ENCODE measurements at places on chromosomes 2 and 18. TPM values are rescaled to one million over a fixed set of nuclear protein-coding genes. Genes with fewer than 3 reads are reported as not detected.

GRCh38 chr2:140695155-140695554 lies 1435.7 kb downstream of the LRP1B start:
- DNase-seq, result no peak

- no peak for DNase-seq
Measured at GRCh38 chr2:39223909-39224308, 19.9 kb downstream of the CDKL4 start.

GRCh38 chr18:41969881-41970280 lies 14.8 kb downstream of the PIK3C3 start:
- no peak for DNase-seq

DNA sequence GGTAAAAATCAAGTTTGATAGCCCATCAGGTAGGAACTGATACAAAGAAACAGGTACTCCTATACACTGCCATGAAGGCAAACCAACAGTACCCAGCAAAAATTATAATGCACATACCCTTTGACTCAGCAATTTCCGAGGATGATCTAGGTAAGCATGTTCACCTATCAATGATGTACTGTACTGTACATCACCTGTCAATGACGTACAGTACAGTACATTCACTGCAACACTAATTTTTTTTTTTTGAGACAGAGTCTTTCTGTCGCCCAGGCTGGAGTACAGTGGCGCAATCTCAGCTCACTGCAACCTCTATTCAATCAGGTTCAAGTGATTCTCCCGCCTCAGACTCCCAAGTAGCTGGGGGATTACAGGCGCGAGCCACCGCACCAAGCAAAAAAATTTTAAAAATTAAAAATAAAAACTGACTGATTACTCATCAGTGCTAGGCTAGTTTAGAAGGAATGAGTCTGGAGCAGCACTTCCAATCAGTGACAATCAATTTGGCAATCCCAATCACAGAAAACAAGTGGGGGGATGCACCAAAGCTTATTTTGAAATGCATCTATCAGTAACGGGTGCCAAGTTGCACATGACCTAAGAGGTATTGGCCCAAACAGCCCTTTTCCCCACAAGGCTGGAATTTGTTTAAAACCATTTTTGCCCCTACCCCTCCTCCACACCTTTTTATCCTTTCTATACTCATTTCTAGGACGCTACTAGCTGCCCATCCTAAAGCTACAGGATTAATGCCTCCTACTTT lies 8.2 kb downstream of the SRSF7 start:
- DNase-seq, result no peak

DNA sequence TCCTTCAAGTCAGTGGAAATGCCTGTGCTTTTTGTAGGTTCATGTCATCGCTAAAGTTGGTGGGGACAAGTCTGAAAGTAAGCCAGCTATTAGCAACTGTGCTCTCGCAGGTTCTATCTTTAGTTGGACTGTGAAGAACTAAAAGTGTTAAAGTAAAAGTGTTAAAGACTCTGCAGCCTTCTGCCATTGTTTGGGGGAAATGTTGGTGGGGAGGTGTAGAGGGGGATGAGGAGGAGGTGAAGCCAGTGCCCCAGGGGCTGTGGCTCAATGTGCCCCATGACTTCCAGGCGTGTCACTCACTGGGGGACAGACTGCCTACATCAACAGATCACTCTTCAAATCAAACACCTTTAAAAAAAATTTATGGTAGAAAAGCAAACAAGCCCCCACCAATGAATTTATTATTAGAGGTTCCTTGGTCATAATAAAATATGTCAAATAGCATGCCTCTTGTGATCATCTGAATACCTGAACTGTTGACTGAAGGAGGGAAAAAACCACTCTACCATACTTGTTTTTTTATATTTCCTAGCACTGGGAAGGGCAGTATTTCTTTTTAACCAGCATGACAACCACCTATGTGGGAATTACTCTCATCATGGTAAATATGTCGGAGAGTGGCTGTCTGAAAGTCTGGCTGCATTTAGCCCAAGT lies 19.3 kb downstream of the TGFA start:
- no peak for DNase-seq

Gene GLI2
- 11.4 TPM for total RNA-seq

GRCh38 chr18:79735071-79735980 lies 55.7 kb downstream of the CTDP1 start:
- DNase-seq, result no peak

DNA sequence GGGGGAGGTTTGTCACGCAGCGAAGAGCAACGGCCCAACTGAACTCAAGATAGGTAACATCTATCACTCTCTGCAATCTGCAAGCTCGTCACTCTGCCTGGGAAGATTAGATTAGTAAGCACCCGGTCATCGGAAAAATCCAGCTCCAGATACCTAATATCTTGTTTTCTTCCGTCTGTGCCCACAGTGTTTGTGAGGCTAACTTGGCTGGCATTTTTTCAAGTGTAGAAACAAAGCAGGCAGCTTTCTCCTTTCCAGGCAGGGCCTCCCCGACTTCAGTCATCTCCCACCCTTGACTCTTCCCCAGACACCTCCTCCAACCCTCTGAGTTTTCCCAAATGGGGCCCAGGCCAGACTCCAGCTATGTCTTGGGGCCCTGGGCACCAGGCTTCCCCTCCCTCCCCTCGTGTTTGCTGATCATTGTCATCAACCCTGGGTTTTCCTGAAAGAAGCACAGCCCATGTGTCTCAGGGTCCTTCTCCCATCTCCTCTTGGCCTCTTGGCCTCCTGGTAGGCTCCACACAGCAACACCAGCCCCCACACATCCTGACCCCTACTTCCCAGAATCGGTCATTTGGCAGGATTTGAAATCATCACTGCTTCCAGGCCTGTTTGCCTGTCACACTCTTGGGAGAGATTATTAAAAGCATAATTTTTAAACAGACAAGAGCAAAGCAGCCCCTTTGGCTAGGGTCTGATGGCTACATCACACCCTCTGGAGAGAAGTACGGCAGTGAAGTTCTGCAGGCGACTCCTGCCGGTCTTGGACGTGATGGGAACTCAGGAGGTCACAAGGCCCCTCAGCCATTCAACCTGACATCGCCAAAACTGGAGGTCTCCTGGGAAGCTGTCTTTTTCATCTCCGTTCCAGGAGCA lies 144.9 kb upstream of the ID2 start:
- no peak for DNase-seq

DNA sequence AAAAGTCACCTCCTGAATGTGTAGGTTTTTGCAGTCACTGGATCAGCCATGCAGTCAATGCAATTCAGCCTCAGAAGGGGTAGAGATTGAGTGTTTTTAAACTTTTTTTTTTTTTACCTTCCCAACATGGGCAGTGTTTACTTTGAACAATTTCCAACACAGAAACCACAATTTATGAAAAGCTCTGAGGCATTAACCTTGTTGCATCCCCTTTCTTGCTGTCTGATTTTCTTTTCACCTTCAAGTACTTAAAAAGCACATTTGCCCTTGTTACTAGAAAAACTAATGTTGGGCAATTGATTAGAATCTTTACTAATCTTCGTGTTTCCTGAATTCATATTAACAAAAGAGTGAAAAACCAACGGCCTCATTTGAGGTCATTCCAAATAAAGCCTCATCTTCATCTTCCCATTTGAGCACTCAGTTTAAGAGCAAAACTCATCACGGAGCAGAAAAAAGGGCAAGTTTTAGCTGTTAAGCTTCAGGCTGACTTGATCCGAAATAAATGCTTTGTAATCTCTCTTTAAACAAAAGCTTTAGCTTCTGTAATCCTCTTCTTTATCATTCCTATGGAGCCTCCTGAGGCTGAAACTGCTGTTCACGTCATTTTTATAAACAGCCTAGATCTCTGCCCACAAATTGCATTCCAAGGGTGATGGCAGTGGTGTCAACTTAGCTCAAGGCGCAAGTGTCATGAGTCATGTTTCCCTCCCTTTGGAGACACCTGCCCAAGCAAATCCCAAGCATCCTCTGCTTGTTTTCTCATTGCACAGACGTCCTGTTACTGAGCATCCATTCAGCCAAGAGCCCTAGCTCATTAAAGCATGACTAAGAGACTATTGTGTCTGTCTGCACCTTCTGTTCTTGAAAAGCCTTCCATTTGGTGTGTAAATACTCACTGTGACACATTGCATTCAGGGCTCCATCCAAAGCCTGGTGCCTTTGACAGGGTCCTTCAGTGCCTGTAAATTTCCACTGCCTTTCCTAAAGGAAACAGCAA lies 107.7 kb downstream of the HNMT start:
- no peak for DNase-seq

- no peak for DNase-seq
Measured at GRCh38 chr2:241706537-241706936, 4.7 kb downstream of the ING5 start.

- DNase-seq, result no peak
Measured at GRCh38 chr2:150677551-150677950, 190.1 kb upstream of the RND3 start.

DNA sequence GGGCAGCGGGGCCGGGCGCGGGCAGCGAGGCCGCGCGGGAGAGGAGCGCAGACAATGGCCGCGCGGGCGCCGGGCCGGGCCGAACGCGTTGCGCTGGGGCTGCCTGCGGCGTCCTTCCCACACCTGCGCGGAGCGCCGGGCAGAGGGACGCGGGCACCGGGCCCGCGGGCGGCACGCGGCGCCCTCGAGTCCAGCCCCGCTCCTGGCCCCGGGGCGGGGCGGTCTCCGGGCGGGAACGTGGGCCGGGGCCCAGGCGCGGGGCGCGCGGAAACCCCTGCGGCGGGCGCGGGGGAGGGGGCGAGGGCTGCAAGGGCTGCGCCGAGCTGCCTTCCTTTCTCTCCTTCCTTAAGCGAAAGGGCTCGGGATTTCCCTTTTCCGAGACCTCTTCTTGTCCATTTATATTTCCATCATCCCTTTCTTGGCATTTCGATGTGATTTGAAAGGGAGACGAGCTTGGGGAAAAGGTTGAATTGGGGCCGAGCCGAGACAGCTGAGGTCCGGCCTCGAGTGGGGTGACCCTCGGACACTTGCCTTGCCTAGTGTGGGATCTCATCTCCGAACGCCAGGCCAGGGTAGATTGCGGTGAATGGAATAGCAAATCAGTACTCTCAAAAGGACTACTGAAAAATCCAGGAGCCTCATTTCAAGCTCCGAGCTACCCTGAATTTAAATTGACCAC lies 676 bp downstream of the KLHL23 start:
- DNase-seq, result no peak

- no peak for DNase-seq
Measured at GRCh38 chr2:177298191-177298590, 33.7 kb upstream of the NFE2L2 start.

Gene COL6A3
- total RNA-seq, result 637 TPM

GRCh38 chr18:68991286-68991685 lies 193.4 kb downstream of the CCDC102B start:
- no peak for DNase-seq

GRCh38 chr2:227363756-227364155 lies 15.3 kb downstream of the TM4SF20 start:
- no peak for DNase-seq

- DNase-seq, result no peak
Measured at GRCh38 chr2:207311316-207312005, 145.7 kb upstream of the KLF7 start.

Gene SMAD7
- total RNA-seq, result 20.9 TPM

- DNase-seq, result peak; percentile 36
Measured at GRCh38 chr18:58495634-58496033, 133.3 kb downstream of the ALPK2 start.

Gene IL37
- 2.0 TPM for total RNA-seq

Gene ACVR2A
- 52.9 TPM for total RNA-seq

DNA sequence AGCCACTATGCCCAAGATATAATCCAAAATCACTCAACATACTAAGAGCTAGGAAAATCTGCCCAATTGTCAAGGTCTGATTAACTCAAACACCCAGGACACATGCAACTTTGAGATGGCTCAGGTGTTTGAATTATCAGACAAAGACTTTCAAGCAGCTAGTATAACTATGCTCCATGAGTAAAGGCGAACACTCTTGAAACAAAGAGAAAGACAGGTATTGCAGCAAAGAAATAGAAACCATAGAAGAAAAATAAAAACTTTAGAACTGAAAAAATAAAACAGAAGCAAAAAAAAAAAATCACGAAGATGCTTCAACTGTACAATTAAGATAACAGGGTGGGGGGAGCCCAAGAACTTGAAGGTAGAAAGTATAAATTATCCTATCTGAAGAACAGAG lies 214.2 kb downstream of the EIPR1 start:
- DNase-seq, result no peak

DNA sequence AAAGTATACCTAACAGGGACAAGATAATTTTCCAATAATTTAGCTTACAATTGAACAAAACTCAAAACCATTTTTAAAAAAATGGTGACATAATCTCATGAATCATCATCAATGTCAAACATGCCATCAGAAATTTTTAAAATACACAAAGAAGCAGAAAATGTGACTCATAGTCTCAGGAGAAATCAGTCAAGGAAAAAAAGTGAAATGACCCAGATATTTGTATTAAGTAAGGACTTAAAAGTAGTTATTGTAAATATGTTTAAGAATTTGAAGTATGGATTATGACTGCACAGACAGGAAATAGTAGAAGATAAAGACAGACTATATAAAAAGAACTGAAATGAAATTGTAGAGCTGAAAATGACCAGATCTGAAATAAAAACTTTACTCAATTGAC lies 473.9 kb upstream of the SYT4 start:
- DNase-seq, result no peak

- DNase-seq, result peak; percentile 11
Measured at GRCh38 chr2:9004338-9005204, 1.1 kb upstream of the MBOAT2 start.

- DNase-seq, result no peak
Measured at GRCh38 chr18:12517142-12517825, 109.6 kb downstream of the PRELID3A start.

- no peak for DNase-seq
Measured at GRCh38 chr2:67210430-67210829, 186.7 kb upstream of the ETAA1 start.

DNA sequence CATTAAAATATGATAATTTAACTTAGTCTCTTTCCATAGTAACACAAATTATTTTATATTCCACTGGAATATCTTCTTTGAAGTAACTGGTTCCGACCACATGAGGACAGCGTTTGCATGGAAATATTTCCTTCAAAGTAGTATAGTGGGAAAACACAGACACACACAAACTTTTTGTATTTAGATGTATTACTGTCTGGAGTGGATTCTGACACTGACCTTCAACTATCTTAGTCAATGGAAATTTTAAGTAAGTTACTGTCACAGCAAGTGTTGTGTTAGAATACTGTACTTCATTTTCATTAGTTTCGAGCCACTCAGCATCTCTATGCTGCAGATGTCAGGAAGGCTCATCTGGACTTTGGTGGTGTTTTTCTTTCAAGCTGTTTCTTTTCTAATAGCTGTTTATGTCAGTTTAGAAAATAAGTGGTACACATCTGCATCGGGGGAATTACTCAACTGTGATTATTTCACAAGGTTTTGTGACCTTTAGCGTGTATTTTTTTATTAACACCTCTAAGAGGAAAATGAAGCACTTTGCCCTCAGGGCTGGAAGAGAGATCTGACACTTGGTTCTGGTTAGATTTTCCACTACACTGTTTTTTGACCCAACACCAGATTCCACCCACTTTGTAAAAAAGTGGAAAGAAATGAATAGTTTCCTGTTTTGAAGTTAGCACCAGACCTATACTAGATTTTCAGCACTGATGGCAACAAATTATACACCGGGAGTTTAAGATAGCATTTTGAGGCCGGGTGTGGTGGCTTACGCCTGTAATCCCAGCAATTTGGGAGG lies 18.9 kb upstream of the THOC1 start:
- peak; percentile 17 for DNase-seq

Measured in skin of body (tissue), 3 donors.